ENCODE measurements at places on chromosomes 7 and 10. TPM values are rescaled to one million over a fixed set of nuclear protein-coding genes. Genes with fewer than 3 reads are reported as not detected.

INHBA gene
- total RNA-seq: 3.8 TPM

WIPF3 gene
- 0.14 TPM for total RNA-seq

CREB3L2 gene
- 18.0 TPM for total RNA-seq

PRLHR gene
- not detected for total RNA-seq

TRIM73 gene
- not detected for total RNA-seq

UNC5B gene
- total RNA-seq: 10.8 TPM

SCART1 gene
- 0.51 TPM for total RNA-seq

CUZD1 gene
- 0.09 TPM for total RNA-seq

OR2F2 gene
- total RNA-seq: not detected

RPEL1 gene
- not detected for total RNA-seq
